ENCODE measurements at places on chromosomes 13 and 19.

DNA sequence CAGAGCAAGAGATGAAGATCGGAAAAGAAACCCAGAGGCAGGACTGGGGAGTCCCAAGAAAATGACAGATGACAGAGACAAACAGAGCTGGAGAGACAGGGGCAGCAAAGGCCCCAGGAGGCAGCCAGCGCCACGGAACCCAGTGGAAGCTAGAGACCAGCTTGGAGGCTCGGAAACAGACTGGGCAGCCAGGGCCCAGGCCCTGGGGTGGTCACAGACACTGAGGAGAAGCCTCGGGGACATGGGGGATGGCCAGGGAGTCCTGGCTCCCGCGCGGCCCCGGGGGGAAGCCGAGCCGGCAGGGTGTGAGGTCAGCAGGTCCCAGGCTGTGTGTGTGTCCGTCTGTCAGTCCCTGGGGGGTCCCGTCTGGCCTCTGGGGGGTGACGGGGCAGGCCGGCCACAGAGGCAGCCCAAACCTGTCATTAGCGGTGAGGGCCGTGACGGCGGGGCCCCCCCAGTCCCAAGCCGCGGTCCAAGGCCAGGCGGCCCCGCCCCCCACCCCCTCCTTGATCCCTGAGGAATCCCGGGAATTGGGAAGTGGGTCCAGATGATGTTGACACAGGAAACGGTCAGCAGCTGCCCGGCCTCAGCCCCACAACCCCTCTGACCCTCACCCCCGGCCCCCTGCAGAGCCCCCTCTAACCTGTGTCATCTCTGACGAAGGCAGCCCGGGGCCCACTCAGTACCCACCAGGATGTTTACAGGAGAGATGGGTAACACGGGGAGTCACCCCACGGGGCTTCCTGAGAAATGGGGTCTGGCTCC lies 2.5 kb upstream of the TMEM190 start:
- no peak for DNase-seq

DNA sequence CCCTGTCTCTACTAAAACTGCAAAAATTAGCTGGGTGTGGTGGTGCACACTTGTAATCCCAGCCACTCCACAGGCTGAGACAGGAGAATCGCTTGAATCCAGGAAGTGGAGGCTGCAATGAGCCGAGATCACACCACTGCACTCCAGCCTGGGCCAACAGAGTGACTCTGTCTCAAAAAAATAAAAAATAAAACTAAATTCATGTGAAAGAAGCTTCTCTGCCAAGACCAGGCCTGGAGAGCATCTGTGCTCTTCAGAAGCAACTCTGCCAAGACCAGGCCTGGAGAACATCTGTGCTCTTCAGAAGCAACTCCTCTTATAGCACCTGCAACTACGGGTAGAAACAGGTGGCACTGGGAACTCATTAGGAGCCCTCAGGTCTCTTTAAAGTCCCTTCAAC lies 37.7 kb downstream of the CRYL1 start:
- DNase-seq: no peak

GRCh38 chr19:4319067-4319718 lies 14.8 kb downstream of the FSD1 start:
- DNase-seq: no peak

DNA sequence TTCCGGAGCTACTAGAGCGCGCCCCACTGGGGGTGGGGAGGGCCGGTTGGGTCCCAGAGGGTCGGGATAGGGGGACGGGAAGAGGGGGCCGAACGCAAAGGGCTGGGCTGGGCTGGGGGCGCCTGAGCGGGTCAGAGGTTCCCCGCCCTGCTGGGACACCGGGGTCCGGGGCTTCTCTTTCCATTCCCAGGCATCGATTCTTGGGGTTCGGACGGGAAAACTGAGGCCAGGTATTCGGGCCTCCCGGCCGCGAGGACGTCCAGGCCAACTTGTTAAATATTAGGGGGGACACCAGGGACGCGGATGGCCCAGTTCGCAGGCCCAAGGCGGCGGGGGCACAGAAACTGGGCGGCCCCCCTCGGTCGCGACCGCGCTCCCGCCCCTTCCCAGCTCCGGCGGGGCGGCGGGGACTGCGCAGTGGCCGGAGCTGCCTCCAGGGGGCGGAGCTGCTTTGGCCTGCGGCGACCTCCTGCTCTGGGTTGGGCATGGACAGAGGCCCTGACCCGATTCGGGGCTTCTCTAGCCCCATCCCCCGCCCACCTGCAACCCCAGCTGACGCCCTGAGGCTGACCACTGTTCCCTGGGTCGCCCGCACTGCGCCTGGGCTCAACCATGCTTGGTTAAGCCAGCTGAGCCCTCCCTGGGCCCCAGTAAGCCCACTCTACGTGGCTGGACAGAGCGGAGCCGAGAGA lies 1.2 kb upstream of the KLF16 start:
- DNase-seq: peak; percentile 83

DNA sequence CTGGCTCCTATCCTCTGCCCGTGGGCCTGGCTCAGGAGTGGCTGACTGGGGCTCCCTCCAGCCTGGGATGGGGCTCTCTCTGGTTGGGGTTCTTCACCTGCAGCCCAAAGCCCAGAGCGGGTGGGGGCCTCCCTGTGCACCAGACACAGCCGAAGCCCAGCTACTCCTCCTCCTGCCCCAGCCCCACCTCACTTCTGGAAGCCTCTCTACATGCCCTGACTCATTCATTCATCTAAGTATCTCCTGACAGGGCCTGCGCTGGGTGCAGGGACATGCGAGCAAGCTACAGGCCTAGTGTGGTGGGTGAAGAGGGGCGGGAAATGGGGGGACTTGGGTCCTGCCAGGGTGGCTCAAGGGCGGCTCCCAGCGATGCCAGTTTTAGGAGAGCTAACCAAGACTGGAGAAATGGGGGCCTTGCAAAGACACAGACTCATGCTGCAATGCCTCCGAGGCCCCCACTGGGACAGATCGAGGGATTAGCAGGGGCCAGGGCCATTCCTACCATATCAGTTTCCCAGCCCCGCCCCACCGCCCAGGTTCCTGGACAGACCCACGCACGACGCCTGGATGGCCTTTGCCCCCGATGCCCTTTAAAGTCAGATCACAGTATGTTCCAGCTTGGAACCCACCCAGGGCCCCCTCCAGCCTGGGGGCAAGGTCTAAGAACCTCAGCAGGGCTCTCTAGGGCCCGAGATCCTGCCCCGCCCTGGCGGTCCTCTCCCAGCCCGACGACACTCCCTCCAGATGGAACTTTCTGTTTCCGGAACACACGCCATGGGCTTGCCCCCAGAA lies 12.6 kb downstream of the LSM4 start:
- DNase-seq: no peak

- peak; percentile 77 for DNase-seq
These were observed 12.8 kb downstream of the MOB3A start for GRCh38 chr19:2083174-2083854.

DNA sequence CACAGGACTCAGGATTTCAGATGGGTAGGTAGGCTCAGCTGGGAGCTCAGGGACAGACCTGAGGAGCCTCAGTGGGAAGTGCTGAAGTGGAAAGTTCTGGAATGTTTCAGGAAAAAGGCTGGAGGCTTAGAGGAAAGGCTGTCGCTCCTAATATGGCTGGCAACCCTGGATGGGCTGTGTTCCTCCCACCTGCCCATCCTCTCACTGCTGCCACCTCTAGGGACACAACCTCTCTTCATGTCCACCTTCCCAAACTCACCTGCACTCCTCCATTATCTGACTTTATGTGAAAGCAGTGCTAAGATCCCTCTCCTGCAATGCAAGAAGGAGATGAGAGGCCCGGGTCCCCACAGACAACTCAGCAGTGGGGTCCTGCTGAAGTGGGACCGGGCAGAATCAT lies 5.8 kb upstream of the CEACAM21 start:
- no peak for DNase-seq

- DNase-seq: no peak
These were observed 863.9 kb upstream of the GPC6 start for GRCh38 chr13:92362717-92363116.

DNA sequence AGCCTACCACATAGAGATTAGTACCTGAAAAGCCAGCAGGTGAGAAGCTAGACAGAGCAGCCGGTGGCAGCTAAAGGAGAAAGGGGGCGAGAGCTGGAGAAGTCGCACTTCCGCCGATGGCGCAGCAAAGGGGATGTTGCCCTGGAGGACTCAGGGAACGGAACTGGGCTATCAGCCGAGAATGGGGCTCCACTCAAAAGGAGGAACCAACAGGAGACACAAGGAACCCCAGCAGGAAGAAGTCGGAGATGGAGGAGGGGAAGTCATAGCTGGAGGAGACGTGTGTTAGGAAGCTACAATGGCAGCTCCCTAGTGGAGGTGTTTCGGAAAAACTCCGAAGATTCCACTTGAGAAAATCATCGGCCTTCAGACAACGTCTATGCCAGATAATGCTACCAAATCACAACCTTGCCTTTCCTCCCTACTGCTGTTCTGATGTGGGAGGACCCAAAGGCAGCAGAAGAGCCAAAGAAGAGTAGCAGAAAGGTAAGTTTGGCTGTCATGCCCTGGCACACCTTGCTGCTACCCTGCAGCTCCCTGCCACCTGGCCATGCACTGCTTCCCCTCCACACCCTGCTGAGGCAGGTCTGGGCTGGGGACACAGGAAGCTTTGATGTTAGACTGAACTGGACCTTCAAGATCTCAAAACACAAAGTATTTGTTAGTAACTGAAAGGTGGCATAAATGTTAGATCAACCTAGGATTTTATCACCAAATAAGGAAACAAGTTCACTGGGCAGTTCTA lies 127.9 kb downstream of the DLEU7 start:
- no peak for DNase-seq

DNA sequence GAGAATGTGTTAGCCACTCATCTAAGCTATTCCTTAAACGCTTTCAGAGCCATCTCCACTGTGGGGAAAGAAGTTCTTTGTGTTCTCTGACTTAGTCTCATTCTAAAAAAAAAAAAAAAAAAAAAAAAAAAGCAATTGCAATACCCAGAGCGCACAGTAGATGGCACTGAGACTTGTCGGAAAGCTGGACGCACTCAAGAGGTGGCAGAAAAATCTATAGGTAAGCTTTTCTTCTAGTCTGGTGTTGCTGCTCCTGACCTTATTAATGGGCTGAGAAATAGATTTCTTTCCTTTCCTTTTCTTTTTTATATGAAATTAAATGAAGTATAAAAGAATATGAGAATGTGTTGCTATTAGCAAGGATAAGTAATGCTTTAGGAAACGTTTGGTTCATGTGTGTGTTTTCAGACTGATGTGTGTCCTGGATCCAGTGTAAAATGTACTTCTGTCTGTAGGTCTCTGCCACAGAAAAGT lies 4.7 kb upstream of the GJB2 start:
- no peak for DNase-seq

GRCh38 chr19:38266981-38267597 lies 2.7 kb downstream of the SPINT2 start:
- DNase-seq: no peak

All from activated T-cell treated with anti-CD3 and anti-CD28 coated beads, Interleukin-2, amount 50 U/mL, for 48 hours (primary cell).